ENCODE measurements at places on chromosomes 12 and 14. TPM values are rescaled to one million over a fixed set of nuclear protein-coding genes. Genes with fewer than 3 reads are reported as not detected.

GRCh38 chr12:28527631-28528249, 337.5 kb downstream of the CCDC91 start:
- no peak for DNase-seq

DNA sequence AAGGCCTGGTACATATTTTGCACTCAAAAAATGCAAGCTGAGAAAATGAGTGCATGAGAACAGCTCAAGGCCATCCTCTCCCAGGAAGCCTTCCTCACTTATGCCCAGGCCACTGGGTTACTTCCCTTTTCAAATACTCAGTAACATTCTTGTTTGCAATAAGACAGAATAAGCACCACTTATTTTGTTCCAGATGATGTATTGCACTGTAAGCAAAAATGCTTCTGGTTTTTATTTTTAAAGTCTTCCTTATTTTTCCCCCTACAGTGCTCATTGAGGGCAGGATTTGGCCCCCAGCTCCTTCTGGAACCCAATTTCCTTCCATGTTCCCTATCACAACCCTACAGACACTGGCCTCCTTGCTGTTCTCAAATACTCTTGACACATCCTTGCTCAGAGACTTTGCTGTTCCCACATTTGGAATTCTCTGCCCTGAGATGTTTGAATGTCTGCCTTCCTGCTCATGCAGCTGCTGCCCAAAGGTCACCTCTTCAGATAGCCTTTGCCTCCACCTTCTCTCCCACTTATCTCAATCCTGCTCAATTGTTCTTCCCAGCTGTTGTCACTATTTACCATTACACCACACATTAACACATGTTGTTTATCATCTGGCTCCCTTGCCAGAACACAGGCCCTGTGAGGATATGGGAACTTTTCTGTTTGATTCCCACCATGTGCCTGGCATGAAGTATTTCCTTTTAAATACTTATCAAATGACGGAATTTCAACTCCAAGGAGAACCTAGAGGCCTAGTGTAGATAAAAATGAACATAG, 49.9 kb downstream of the IFNG start:
- no peak for DNase-seq

DNA sequence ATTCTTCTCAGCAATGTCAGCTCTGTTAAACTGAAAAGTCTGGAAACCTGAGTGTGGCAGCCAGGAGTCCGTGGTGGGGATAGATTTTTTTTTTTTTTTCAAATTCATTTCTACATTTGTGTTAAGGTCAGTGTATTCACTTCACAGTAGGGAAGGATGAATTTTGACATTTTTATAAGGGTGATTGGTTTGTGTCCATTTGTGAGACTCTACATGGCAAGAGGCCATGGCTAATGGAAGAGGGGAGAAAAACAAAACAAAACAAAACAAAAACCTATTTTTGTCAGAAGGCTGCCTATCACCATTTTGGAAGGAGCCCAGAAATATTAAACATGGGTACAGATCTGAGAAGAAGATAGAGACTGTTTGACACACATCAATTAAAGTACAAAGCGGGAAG, 176.1 kb downstream of the RMST start:
- DNase-seq, result no peak

DNA sequence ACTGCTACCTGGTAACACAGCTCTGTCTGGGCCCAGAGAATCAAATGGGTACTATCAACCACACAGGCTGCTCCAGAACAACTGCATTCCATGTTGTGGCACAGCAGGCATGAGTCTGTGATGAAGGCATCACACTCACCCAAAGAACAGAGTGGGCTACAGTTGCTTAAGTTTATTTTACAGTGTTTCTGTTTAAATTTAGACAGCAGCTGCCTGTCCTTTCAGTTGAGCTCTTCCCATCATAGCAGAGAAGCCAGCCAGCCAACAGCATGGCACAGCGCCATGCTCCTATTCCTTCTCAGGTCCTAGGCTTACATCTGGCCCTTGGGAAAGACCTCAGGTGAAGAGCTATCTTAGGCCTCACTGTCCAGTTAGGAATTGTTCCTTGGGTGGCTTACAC, 147.0 kb upstream of the FRMD6 start:
- DNase-seq, result no peak

GRCh38 chr12:93683410-93683809, 6.2 kb downstream of the CRADD start:
- DNase-seq, result no peak

DNA sequence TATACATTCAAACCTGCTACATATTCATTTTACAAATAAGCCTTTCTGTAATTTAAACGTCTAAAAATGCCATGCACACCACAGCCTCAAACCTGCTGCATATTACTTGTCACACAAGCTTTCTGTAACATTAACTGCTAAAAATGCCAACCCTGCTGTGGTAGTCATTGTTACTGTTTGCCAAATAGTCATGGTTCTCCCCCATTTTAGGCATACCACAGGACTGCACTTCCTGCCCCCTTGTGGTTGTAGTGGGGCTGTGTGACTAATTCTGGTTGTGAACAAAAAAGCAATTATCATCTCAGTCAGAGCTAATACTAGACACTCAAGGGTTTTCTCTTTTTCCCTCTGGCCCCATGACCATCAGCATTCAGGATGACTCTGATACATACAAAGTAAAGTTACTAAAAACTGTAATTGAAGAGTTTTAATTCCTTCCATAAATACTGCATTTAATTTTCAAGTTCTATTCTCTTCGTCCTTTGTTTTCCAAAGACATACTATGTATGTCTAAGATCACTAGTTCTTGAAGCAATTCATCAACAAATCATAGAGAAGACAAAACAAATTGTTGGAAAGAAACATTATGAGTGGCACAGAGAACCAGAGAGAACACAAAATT, 5.7 kb upstream of the SLC35F4 start:
- no peak for DNase-seq

DNA sequence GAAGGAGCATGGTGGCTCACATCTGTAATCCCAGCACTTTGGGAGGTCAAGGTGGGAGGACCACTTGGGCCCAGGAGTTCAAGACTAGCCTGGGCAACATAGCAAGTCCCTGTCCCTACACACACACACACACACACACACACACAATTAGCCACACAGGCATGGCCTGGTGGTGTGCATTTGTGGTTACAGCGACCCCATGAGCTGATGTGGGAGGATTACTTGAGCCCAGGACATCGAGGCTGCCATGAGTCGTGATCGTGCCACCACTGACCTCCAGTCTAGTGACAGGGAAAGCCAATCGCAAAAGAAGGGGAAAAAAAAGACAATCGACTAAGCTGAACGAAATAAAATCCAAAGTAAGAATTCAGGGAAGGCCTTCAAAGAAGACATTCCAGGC, 67.9 kb downstream of the TBX3 start:
- no peak for DNase-seq

- DNase-seq, result no peak
These were observed 78.3 kb downstream of the CDK17 start for GRCh38 chr12:96321941-96322340.

DNA sequence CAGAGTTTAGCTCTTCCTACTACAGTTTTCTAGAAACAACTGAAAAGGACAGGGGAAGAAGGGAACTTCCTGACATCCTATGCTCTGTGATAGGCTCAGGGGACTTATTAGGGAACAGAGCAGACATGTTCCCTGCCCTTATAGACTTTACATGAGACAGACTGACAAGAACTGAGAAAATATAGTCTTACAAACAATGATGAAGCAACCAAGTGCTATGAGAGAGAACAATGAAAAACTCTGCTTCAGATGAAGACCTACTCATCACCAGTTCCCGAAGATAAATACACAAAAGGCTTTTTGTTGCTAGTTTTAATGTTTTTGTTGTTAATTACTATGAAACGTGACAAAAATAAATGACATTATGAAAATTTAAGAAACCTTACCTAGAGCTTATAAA, 115.3 kb downstream of the SEC23A start:
- DNase-seq, result no peak

DNA sequence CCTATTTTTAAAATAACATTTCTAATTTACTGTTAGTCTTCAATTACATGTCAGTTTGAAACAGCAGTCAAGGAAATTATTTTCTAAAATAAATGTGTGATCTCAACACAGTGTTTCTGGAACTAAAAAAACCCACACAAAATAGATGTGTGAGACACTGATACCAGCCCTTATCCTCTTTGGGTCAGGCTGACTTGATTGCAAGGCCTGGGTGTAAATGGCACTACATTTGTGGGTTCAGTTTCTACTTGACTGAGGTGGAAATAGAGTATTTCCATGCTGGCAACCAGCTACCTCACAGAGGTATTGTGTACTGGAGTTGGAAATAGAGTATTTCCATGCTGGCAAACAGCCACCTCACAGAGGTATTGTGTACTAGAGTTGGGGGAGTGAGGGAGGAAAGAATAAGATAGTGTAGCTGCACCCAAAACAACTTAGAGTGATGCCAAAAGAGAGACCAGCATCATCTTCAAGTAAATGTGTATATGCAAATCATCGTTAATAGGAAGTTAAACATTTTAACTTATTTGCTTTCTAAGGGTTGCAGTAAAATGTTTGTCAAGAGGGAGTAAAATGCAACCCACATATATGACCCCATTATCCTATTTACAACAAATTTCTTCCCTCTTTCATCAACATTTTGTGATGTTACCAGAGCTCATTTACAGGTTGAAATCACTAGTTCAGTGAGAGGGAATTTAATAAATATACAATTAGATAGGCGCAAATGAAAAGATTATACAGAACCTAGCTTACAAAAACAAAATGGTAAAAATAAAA, 10.7 kb upstream of the LYZ start:
- DNase-seq, result no peak

- no peak for DNase-seq
These were observed 40.8 kb downstream of the CDC42BPB start for GRCh38 chr14:103016594-103016993.

DNA sequence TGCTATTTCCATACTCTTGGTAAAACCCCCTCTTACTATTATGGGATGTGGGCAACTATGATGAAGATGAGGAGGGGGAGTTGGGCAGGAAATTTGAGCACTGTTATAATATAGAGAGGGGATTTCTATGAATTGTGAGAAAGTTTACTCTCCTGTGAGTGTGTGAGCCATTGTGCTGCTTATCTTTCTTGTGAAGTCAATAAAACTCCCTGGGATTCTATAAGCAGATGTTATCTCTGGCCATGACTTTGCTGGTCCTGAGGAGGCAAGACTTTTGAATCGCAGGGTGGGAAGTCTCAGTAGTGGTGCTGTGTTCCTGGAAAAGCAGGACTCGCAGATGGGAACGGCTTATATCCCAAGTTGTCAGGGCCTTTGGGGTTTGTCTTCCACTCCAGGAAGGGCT, 62.2 kb downstream of the EMP1 start:
- DNase-seq, result no peak

DNA sequence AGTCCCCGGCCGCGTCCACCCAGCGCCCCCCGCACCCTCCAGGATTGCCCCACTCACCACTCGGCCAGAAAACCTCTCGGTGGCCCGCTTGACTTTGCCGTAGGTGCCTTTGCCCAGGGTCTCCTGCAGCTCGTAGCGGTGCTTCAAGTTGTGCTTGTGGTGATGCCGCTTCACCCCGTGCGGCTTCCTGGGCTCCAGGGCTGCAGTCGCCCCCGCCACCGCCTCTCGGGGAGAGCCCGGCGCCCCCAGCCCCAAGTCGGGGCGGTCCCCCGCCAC, 459 bp downstream of the NUAK1 start:
- DNase-seq, result no peak

DNA sequence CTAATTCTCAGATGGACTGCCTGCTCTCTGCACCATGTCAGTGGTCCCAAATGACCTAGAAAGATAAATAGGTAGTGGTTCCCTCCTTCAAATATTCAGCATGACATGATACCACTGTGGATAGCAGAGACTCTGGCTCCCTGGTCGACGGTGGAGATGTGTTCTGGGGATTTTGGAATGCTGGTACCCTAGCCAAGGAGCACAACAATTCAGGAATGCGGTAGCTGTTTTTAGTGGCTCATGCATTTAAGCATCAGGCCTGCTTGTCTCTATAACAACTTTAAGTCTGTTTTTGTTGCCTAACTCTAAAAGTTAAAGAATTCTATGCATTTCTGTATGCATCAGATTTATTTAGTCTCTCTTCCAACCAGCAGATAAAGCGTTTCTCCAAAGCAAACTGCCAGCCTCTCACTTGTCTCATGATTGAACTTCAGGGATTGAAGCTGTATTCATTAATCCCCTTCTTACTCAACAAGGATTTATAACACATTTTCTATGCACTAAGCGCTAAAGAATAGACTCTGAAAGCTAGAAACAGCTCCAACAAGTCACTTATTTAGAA, 164.9 kb upstream of the BMP4 start:
- DNase-seq, result no peak

GRCh38 chr12:79618848-79619404, 71.8 kb downstream of the PAWR start:
- DNase-seq, result no peak

GRCh38 chr14:100664231-100664630, 62.5 kb upstream of the DLK1 start:
- no peak for DNase-seq

DNA sequence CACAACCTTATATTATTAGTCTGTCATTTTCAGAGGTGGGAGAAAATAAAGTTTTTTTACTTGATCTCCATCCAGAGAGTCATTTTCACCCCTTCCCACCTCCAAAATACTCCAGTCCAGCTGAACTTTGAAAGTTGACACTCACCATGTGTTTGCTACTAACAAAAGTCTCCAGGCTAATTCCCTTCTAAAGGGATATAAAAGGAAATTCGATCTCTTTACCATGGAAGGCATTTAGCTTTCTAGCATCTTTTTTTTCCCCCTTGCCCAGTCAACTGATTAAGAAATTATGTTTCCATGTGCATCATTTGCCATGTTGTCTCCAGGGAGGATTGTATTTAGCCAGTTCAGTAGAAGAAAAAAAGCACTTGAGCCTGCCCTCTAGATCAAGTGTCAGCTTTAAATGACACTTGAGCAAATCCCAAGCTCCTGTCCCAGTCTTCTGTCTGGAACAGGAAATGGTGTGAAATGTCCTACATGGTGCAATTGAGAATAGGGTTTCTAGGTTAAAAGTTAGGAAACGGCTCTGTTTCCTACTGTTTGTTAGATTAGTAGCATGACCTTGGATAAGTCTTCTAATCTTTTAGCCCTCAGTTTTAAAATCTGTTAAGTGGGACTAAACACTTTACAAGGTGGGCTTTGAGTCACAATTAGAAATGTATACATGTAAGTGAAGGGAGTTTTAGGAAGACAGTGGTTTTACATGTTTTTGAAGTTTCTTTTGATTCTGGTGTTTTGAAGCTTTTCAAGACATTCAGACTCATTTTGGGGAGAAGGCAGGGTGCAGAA, 67.2 kb downstream of the GNS start:
- DNase-seq, result no peak

DNA sequence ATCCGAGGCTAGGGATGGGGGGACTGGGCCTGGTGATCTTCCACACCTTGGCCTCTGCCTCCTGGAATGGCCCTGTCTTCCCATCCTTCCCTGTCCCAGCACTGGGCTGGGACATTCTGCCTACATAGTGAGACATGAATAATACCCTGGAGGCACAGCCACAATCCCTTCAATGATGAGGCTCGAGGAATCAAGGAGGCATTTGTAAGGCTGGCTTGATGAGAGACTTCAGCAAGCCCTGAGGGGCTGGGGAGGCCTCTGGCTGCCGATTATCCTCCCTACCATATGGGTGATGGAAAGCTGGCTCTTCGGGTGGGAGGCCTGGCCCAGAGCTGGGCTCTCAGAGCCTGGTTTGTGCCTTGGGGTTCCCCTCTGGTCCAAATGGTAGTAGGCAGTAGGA, 92.5 kb downstream of the CALM1 start:
- DNase-seq, result no peak

- DNase-seq, result no peak
These were observed 8.3 kb upstream of the SERPINA1 start for GRCh38 chr14:94396628-94397225.

CLECL1 gene
- total RNA-seq, result not detected

SLC6A12 gene
- total RNA-seq, result 0.46 TPM

IL23A gene
- total RNA-seq, result not detected

EID3 gene
- total RNA-seq, result 44.4 TPM

REM2 gene
- 1.2 TPM for total RNA-seq

TAS2R19 gene
- total RNA-seq, result 10.7 TPM

FAM222A gene
- 2.3 TPM for total RNA-seq

CFAP54 gene
- 2.2 TPM for total RNA-seq
